ENCODE measurements at places on chromosomes 6 and 20. TPM values are rescaled to one million over a fixed set of nuclear protein-coding genes. Genes with fewer than 3 reads are reported as not detected.

Gene WFDC10B
- total RNA-seq = not detected

Gene DDX27
- total RNA-seq = 66.6 TPM

Gene SLC35F1
- total RNA-seq = under 0.01 TPM

Gene HLA-DRA
- total RNA-seq = 1.1 TPM

Gene APCDD1L
- total RNA-seq = under 0.01 TPM

All from nasal cavity respiratory epithelium epithelial cell of viscerocranial mucosa (primary cell).